Posterior vena cava (tissue), 2 donors: ENCODE measurements at places on chromosomes 4 and X.
A peak's percentile ranks its signal among the peaks of the same experiment; 100 is the strongest.

DNA sequence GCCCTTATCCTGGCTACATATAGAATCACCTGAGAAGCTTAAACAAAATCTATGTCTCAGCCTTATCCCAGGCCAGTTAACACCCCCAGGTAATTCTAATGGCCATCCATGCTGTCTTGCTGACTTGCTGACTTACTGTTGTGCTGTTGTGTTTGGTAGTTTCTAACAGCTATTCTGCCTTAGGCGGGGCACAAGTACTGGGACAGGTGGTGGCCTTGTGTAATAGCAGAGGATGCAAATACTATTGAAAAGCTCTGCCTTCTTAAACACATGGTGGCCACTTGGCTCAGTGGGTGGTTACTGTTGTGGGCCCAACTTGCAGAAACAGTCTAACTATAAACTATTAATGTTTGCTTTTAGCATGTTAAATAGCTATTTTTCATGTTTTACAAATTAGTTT lies 56.2 kb downstream of the CDS1 start:
- no peak for DNase-seq

GRCh38 chr4:53649357-53649756 lies 58.1 kb upstream of the LNX1 start:
- DNase-seq: no peak

DNA sequence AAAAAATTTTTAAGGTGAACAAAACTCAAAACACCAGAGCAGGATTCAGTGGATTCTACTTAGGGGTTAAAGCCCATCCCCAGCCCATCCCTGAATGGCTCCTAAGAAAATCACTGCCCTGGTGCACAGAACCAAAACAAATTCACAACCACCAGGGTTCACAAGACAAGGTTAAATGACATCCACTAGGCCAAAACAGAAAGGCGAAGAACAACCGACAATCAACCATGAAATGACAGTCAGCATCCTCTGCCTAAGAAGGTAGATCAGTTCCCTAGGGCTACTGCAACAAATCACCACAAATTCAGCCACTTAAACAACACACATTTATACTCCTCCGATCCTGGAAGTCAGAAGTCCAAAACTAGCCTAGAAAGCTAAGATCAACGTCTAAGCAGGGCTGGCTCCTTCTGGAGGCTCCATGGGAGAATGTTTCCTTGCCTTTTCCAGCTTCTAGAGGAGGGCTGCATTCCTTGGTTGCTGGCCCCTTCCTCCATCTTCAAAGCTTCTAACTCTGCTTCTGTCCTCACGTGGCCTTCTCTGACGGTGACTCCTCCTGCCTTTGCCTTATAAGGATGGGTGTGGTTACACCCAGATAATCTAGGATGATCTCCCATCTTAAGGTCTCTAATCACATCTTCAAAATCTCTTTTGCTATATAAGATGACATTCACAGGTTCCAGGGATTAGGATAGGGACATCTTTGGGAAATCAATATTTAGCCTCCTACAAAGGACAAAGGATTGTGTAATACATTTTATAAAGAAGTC lies 1.8 kb downstream of the CCNQ start:
- DNase-seq: no peak

GRCh38 chr4:148077581-148077980 lies 345.7 kb downstream of the ARHGAP10 start:
- no peak for DNase-seq

GRCh38 chr4:732911-733630 lies 27.4 kb downstream of the PCGF3 start:
- DNase-seq: no peak

GRCh38 chrX:41303013-41303412 lies 30.9 kb upstream of the DDX3X start:
- DNase-seq: no peak

DNA sequence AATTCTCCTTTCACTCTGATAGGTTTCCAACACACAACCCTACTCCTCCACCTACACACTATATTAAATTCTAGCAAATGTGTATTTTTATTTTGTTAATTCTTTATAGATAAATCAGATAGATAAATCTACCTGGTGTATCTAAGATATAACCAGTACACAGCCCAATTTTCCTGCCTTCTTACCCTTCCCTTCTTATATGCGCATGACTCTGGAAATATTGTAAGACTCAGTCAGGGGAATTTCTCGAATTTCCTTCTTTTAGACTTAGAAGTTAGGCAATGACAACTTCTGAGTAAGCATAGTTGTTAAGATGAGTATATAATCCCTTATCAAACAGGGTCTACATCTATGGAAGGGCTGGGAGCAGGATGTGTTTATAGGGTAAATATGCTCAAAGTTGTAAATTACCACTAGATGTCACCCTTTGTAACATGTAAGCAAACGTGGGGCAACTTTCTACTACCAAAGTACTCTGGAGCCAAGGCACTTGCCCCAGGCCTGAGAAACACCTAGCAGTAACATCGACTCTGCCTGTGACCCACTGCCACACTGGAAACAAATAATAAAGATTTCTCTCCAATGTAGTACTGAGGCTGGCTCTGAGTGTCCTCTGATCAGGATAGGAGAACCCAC lies 444.7 kb downstream of the IQCM start:
- DNase-seq: no peak

DNA sequence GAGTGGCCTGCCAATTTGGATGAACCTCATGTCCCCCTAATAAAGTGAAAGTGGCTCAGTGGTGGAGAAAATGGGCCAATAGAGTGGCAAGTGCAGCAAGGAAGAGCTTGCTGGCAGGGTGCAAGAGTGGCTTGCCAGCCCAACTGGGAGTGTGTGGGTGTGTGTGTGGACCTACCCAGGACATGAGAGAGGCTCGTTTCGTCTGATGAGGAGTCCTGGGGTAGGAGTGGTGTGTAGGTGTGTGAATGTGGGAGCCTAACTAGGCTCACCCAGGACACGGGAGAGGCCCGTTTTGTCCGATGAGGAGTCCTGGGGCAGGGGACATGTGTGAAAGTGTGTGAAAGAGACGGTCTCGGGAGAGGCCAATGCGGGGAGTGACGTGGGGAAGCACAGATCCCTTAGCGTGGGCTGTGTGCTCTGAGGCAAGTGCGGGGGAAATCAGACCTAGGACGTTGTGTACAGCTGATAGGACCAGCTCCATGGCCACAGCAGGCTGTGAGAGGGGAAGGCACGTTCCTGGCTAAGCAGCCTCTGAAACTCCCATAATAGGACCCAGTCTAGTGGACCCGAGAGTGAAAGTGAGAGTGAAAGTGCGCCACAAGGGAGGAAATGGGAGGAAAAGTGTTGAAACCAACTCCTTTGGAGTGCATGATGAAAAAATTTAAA lies 5.3 kb downstream of the GAGE10 start:
- DNase-seq: no peak

GRCh38 chrX:130885996-130886395 lies 17.0 kb downstream of the ENOX2 start:
- DNase-seq: no peak

- DNase-seq: peak; percentile 85
Measured at GRCh38 chr4:38868059-38868960, 704 bp downstream of the FAM114A1 start.

GRCh38 chr4:107647591-107647990 lies 72.4 kb downstream of the PAPSS1 start:
- DNase-seq: no peak

GRCh38 chr4:126705266-126705665 lies 927.5 kb upstream of the INTU start:
- DNase-seq: no peak

DNA sequence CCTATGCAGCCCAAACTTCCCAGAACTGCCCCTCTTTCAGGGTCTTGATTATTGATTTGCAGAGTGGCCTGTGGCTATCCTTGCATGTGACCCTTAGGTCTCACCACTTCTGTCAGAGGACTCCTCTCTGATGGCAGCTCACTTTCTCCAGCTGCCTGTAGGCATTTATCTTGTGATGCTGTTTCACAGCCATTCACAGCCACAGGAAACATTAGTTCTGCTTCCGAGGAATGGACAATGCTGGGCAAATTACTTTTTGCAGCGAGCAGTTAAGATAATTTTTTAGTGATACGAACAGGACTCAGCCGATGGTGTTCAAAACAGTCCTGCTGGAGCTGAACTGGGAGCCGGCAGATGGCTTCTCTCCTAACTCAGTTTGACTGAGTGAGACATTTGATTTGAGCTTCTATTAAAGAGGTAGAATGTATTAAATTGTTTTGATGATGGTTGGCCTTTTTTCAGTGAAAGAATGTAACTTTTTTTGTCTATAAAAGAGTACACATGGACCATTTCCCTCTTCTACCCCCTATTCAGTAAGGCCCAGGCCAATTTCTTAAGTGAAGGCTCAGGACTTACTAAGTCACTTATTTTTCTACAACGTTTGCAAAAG lies 58.4 kb upstream of the TMEM150C start:
- DNase-seq: no peak

DNA sequence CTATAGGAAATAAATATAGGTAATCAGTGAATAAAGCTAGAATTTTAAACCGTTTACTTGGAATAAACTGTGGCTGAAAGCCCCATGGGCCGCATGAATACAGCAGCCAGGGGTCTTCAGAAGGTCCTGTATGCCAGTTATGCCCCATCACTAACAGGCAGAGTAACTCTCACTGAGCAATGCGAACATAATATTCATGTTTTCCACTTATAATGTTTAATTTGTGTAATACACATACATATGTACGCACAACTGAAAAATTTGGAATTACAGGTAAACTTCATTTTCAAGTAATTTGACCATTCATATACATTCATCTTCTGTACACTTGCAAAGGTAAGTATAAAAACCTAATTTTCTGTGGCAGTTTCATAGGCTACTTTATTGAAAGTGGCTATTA lies 526.2 kb upstream of the ATOH1 start:
- no peak for DNase-seq

GRCh38 chrX:50003467-50003866 lies 81.1 kb downstream of the CLCN5 start:
- no peak for DNase-seq

GRCh38 chr4:164591666-164592065 lies 162.3 kb upstream of the SMIM31 start:
- DNase-seq: no peak

DNA sequence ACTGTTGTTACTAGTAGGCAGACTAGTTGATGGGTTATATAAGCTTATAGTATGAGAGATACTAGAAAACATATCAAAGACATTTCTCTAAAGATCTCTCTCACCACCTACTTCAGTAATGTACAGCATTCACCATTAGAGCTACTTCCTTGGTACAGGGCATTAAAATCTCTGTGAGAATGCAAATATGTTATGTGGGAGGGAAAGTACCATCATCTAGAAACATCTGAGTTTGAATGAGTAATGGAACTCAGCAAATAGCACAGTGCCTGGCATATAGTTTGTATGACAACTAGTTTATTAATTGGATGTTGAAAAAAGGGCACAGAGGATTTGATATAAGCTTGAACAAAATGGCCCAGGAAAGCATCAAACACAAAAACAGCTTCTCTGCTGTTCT lies 211.1 kb downstream of the GLUD2 start:
- no peak for DNase-seq

- no peak for DNase-seq
Measured at GRCh38 chr4:25809996-25810395, 52.8 kb downstream of the SEL1L3 start.

DNA sequence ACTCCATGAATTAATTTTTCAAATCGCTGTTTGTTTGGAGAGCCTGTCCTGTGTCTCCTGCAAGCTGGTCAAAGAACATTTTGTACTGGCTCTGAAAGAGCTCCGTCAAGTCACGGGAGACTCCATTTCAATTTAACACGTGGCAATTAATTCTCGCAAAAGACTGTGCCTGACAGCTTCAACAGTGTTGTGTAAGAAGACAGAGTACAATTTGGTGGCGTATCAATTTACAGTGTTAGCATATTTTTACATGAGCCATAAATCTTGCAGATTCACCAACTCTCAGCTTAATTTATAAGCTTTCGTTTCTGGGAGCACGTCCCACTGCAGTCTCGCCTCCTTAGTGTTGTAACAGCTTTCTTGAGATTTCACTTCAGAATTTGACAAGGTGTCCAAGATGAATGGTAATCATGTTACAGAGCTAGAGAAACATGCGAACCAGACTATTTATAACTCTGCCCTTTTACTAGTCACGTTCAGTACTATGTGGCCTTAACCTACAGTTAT lies 70.8 kb downstream of the RWDD4 start:
- no peak for DNase-seq

- DNase-seq: no peak
Measured at GRCh38 chrX:16977771-16978170, 31.3 kb downstream of the REPS2 start.

- no peak for DNase-seq
Measured at GRCh38 chrX:42996861-42997260, 218.9 kb upstream of the PPP1R2C start.

DNA sequence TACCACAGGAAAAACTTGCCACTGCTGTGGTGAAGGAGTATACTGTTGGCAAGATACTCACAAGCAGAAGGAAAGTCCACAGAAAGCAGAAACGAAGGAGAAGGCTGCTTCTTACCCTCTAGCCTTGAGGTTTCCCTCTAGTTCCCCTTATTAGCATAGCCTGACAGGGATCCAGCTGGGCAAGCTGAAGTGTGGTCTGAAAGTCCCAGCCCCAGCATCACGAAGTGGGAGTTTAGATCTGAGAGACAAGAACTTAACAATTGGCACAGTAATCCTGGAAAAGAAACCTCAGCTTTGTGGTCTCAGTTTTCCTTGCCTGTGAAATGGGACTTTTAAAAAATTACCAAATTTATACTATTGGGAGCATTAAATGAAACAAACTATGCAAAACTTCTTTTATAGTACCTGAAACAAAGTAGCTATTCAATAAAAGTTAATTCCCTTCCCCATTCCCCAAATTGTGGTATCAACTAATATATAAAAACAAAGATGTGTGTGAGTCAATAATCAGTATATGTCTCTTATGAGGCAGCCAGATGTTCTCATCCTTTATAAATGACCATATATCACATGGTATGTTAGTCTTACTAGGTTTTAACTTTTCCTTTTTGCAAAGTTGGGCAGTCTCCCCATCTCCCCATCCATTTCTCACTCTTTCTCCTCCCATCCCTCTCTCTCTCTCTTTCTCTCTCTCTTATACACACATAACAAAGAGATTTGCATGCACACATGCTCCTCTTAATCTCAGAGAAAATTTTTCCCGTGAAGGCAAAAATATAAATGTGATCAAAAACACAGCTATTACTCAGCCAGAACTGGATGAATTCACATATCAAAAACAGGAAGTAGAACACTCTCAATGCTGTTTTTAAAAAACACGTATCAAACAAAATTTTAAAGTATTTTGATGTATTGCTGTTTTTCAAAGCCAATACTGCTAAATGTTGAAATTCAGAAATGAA lies 57.8 kb downstream of the SCFD2 start:
- no peak for DNase-seq

DNA sequence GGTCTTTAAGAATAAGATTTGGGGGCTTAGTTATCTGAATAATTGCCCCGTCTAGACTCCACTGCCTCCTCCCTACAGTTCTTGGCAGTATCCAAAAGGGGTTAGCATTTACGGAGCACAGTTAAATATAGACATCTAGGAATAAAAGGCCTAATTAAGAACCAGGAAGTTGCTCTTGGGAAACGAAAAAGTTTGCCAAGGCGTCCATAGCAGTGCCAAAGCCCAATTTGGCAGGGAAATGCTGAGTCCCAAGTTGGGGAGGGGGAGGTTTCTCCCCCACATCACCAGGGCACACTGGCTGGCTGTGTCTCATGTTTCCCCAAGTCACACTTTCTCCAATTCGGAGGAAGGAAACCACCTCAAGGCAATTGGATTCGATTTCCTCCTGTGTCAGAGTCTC lies 338.7 kb downstream of the FBXW7 start:
- DNase-seq: no peak

GRCh38 chr4:157143369-157143768 lies 67.4 kb downstream of the GLRB start:
- no peak for DNase-seq

GRCh38 chr4:130233377-130234047 lies 1137.6 kb downstream of the C4orf33 start:
- DNase-seq: no peak

- no peak for DNase-seq
Measured at GRCh38 chr4:106058921-106059320, 163.7 kb downstream of the NPNT start.
